ENCODE measurements at places on chromosomes 7 and 10. TPM values are rescaled to one million over a fixed set of nuclear protein-coding genes. Genes with fewer than 3 reads are reported as not detected.

The LIPF gene
- not detected for total RNA-seq

The SLC39A12 gene
- total RNA-seq: under 0.01 TPM

DNA sequence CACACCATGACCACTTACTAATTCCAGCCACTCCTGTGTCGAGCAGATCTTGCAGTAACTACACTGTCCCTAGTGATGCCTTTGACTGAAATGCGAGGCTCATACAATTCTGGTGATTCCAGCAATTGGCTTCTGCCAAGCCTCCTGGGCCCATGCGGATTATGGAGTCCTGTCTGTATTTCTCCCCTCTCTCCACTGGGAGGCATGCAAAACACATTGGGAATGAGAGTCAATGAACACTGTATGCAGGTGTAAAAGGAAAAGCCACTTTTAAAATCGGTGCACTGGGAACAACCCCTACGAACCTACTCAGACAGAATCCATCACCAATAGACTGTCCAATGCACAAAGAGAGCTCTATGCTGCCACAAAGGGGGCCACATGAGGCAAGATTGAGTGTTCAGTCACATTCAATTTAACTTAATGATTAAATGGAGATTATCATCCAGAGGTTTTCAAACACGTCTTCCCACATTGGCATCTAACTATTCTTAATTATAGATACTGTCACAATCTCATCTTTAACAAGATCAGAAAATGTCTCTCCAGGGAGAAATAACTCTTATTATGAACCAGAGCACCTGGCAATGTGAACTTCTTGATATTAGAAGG, 550.6 kb downstream of the GLRX3 start:
- no peak for DNase-seq

- DNase-seq: no peak
Measured at GRCh38 chr7:68362745-68363518, 1235.3 kb upstream of the AUTS2 start.

The ASZ1 gene
- not detected for total RNA-seq

DNA sequence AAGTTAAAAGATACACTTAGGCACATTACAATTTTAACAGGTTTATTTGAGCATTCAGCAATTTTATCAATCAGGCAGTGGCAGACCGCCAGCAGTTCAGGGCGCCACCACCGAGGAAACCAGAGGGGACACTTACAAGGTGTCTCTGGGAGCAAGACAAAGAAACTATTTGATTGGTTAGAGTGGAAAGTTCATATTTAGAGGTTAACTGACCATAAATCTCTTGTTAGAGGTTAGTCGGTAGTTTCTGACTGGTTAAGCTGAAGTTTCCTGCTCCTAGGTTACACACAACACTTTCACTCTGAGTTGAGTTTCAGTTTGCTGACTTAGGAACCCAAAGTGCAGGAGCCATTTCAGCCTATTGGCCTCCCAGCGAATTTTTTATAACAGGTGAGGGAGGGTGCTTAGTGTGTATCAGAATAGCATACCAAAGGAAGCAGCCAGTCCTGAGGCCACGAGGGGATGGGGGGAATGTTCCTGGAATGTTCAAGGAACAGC, 10.8 kb upstream of the PVRIG start:
- no peak for DNase-seq

- DNase-seq: no peak
Measured at GRCh38 chr10:124217031-124217430, 123.6 kb upstream of the CHST15 start.

The ZPBP gene
- not detected for total RNA-seq

- DNase-seq: no peak
Measured at GRCh38 chr7:46147871-46148270, 226.8 kb upstream of the IGFBP3 start.

The IKZF1 gene
- 0.38 TPM for total RNA-seq

Measured in dermis microvascular lymphatic vessel endothelial cell (primary cell).